ENCODE measurements at places on chromosomes 11 and 22. TPM values are rescaled to one million over a fixed set of nuclear protein-coding genes. Genes with fewer than 3 reads are reported as not detected.

GRCh38 chr11:72625691-72626413 lies 48.4 kb downstream of the PDE2A start:
- no peaks in the 10 kb centered on the region for H3K27me3 ChIP-seq
- no peaks in the 10 kb centered on the region for H3K4me1 ChIP-seq
- no peak overlapping the region for H3K4me3 ChIP-seq
- H3K36me3 ChIP-seq = no peaks in the 10 kb centered on the region
- no peak overlapping the region for H3K27ac ChIP-seq

- no peak overlapping the region for H3K4me3 ChIP-seq
- no peaks in the 10 kb centered on the region for H3K4me1 ChIP-seq
- no peaks in the 10 kb centered on the region for H3K27me3 ChIP-seq
- DNase-seq = no peak
Observed at GRCh38 chr11:77213589-77214428, 85.8 kb downstream of the MYO7A start.

The APLNR gene
- total RNA-seq = 0.39 TPM

GRCh38 chr11:21911061-21911460 lies 281.8 kb upstream of the ANO5 start:
- no peaks in the 10 kb centered on the region for H3K36me3 ChIP-seq
- no peaks in the 10 kb centered on the region for H3K27me3 ChIP-seq

The CDC42BPG gene
- total RNA-seq = 24.9 TPM

The KCNK4 gene
- 0.31 TPM for total RNA-seq

The KRTAP5-9 gene
- not detected for total RNA-seq

GRCh38 chr11:122796128-122796717 lies 42.1 kb upstream of the CRTAM start:
- H3K27me3 ChIP-seq = no peaks in the 10 kb centered on the region
- no peaks in the 10 kb centered on the region for H3K4me1 ChIP-seq
- H3K36me3 ChIP-seq = peaks cover 12% of the 10 kb centered on the region
- peak; percentile 77 for DNase-seq
- H3K4me3 ChIP-seq = no peak overlapping the region

DNA sequence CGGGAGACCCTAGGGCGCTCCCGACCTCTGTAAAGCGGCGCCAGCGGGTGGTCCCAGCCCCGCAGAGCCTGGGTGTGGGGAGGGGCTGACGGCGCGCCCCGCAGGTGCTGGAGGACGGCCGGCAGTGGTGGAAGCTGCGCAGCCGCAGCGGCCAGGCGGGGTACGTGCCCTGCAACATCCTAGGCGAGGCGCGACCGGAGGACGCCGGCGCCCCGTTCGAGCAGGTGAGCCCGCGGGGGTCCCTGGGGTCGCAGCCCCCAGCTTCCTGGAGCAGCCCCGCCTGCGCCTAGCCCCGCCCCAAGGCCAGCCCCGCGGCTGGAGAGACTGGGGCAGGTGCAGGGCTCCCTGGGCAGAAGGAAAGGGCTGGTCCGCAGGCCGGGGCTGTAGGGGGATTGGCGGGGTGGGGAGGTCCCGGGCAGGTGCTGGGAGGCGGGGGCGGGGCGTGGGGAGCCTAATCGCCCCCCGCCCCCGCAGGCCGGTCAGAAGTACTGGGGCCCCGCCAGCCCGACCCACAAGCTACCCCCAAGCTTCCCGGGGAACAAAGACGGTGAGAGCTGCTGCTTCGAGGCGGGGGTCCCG lies 19.7 kb downstream of the EPS8L2 start:
- no peaks in the 10 kb centered on the region for H3K4me1 ChIP-seq
- peak overlapping the region; percentile 72 for H3K4me3 ChIP-seq

The CARNS1 gene
- total RNA-seq = 1.1 TPM

The PKP3 gene
- total RNA-seq = 41.7 TPM

GRCh38 chr11:27159335-27159679 lies 118.7 kb downstream of the BBOX1 start:
- no peak for DNase-seq
- H3K27ac ChIP-seq = no peak overlapping the region
- no peaks in the 10 kb centered on the region for H3K4me1 ChIP-seq
- no peaks in the 10 kb centered on the region for H3K27me3 ChIP-seq

- no peaks in the 10 kb centered on the region for H3K27me3 ChIP-seq
- peaks cover 5% of the 10 kb centered on the region for H3K4me1 ChIP-seq
- peaks cover 7% of the 10 kb centered on the region for H3K36me3 ChIP-seq
- H3K4me3 ChIP-seq = no peak overlapping the region
- no peak for DNase-seq
Observed at GRCh38 chr22:25409240-25409639, 155.2 kb upstream of the GRK3 start.

The NOL12 gene
- total RNA-seq = 30.4 TPM

DNA sequence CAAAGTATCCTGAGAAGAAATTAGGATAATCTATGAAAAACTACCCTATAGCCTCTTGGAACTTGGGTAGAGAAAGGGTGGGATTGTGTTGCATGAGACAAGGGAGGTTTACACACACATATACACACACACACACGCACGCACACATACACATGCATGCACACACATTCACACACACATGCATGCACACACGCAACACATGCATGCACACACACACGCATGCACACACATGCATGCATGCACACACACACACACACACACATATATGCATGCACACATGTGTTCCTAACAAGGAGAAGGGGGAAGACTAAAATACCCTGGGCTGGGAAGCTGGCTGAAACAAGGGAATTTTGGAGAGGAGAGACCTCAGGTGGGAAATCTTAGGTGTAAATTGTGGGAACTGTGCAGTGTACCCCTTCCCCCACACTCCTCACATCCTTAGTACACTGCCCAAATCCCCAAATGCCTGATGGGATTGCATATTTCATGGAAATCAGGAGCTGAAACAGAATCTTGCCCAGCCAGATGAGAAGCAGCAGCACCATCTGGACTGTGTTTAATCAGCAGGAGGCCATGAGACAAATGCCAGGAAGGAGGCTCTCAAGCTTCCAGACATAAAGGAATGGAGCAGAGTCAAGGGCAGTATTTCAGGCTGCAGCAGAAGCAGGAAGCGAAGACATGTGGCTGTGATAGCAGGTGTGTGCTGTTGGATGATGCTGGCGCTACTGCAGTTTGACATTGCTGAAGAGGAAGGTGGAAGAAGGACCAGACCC lies 14.6 kb upstream of the POLD3 start:
- no peaks in the 10 kb centered on the region for H3K4me1 ChIP-seq
- no peaks in the 10 kb centered on the region for H3K27me3 ChIP-seq
- H3K36me3 ChIP-seq = no peaks in the 10 kb centered on the region
- H3K27ac ChIP-seq = no peak overlapping the region

GRCh38 chr11:129412494-129412893 lies 36.8 kb downstream of the BARX2 start:
- no peak overlapping the region for H3K27ac ChIP-seq
- H3K4me1 ChIP-seq = no peaks in the 10 kb centered on the region
- no peak overlapping the region for H3K4me3 ChIP-seq

GRCh38 chr11:29333993-29334775 lies 682.6 kb downstream of the KCNA4 start:
- H3K27ac ChIP-seq = no peak overlapping the region
- no peak overlapping the region for H3K4me3 ChIP-seq
- H3K27me3 ChIP-seq = no peaks in the 10 kb centered on the region
- H3K36me3 ChIP-seq = no peaks in the 10 kb centered on the region
- no peaks in the 10 kb centered on the region for H3K4me1 ChIP-seq
- peak; percentile 25 for DNase-seq

DNA sequence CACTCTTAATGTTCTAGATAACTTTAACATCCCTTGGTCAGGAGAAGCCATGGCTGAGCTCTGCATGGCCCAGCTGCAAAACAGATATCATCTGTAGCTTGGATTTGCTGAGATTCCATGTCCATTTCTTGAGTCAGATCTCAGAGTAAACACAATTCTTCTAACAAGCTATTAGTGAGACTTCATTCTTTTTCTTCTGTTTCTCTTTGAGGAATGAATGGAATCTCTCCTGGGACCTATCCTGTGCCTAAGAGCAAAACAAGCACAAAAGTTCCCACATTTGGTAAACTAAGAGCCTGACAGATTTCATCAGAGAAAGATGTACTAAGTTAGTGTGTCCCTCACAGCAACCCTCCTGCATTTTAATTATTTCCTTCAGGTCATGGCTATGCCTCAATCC lies 142.8 kb downstream of the MAML2 start:
- no peaks in the 10 kb centered on the region for H3K27me3 ChIP-seq
- 0 out of 2 replicates have a peak, but pooled peaks cover 4% of the 10 kb centered on the region for H3K36me3 ChIP-seq
- peaks cover 18% of the 10 kb centered on the region for H3K4me1 ChIP-seq
- no peak overlapping the region for H3K27ac ChIP-seq
- no peak for DNase-seq

The TYR gene
- total RNA-seq = not detected

The PGA5 gene
- total RNA-seq = 0.33 TPM

DNA sequence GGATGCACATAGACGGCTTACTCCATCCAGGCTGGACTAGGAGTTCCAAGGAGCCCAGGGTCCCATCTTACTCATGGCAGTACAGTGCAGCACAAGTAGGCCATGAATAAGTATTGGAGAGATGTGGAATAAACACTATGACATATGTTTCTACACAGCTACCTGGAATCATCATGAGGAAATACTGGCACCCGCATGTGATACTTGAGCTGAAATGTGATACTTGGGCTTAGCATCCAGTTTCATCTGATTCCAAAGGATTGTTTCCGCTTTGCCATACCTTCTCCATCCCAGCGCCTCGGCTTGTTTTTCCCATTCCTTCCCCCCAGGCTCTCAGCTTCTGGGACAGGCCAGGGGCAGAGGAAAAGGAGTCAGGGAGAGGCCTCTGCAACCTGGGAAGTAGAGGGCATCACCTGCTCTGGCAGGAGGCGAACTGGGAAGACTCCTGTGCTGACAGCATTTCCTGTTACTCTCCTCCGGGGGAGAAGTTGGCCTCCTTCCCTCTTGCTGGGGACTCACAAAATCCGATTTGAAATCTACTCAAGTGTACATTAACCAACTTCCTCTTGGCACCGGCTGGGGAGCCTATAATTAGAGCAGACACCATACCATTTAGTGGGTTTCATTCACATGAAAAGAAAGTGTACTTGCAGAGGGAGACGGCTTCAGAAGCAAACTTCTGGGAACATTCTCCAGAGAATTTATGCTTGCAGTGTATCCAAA lies 187.8 kb downstream of the MIAT start:
- H3K27me3 ChIP-seq = 0 out of 2 replicates have a peak, but pooled peaks cover 2% of the 10 kb centered on the region
- no peaks in the 10 kb centered on the region for H3K36me3 ChIP-seq
- H3K27ac ChIP-seq = no peak overlapping the region
- no peaks in the 10 kb centered on the region for H3K4me1 ChIP-seq
- no peak for DNase-seq

GRCh38 chr11:128472128-128473089 lies 114.9 kb downstream of the ETS1 start:
- no peaks in the 10 kb centered on the region for H3K27me3 ChIP-seq
- no peaks in the 10 kb centered on the region for H3K36me3 ChIP-seq
- no peaks in the 10 kb centered on the region for H3K4me1 ChIP-seq
- DNase-seq = no peak

DNA sequence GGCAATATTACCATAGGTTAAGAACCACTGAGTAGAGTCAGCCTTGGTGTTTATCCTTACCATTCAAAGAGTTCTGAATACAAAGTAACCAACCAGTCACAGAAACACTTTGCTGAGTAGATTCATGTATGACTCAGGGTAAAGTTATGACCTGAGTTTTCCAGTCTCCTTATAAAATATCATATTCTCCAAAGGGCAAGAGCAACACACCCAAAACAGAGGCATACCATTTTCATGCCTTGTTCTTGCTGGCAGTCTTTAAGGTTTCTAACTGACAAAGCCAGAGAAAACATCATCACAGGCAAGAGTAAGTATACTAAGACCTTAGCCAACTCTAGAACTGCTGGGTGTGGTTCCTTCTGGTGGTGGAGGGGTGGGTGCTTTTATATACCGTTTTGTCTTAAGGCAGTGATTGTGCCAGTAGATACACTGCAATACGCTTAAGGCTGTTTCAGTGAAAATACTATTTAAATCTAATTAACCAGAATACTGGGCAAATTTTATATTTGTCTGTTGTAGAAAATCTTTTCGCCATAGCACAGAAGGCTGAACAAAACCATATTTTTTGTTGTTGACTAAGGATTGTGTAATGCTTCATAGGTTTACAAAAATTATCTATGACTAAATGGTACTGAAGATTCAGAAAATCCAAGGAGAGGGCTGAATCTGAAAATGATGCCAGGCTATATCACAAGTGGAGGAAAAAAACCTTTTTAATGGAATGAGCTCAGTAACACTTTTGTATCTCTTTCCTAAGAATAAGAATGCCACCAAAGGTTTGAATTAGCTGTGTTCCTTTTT lies 3.0 kb downstream of the ATL3 start:
- H3K27me3 ChIP-seq = no peaks in the 10 kb centered on the region
- no peak overlapping the region for H3K27ac ChIP-seq
- H3K4me1 ChIP-seq = no peaks in the 10 kb centered on the region
- no peaks in the 10 kb centered on the region for H3K36me3 ChIP-seq
- no peak overlapping the region for H3K4me3 ChIP-seq
- no peak for DNase-seq

The TTC36 gene
- total RNA-seq = 1.6 TPM

DNA sequence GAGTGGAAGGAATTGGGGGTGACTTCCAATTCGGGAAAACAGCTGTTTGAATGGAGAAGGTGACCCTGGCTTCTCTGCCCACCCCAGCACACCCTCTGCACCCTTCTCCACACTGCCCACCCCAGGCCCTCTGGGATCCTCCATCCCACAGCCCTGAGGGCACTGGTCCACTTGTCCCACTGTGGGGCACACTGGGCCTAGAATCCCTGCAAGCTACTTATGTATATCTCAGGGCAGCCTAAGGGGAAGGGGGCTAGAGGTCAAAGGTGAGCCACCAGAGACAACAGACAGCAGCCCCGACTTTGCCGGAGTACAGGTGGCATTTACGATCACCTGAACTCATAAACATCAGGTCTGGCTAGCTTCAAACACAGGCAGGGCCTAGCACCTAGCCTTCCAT lies 673 bp upstream of the SCUBE2 start:
- peak overlapping the region; percentile 61 for H3K4me3 ChIP-seq
- H3K36me3 ChIP-seq = no peaks in the 10 kb centered on the region
- H3K27ac ChIP-seq = no peak overlapping the region
- peaks cover 2% of the 10 kb centered on the region for H3K4me1 ChIP-seq
- H3K27me3 ChIP-seq = peaks cover 10% of the 10 kb centered on the region
- no peak for DNase-seq

The LRRC4C gene
- total RNA-seq = 0.22 TPM

DNA sequence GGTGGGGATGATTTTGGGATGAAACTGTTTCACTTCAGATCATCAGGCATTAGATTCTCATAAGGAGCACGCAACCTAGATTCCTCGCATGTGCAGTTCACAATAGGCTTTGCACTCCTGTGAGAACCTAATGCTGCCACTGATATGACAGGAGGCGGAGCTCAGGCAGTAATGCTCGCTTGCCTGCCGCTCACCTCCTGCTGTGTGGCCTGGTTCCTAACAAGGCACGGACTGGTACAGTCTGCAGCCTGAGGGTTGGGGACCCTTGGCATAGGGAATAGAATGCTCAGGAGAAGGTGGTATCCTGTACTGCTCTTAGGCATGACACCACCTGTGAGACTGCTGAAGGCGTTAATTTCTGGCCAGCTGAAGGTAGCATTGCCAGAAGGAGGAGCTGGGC lies 47.0 kb downstream of the STIM1 start:
- H3K27ac ChIP-seq = no peak overlapping the region
- no peaks in the 10 kb centered on the region for H3K4me1 ChIP-seq
- no peak for DNase-seq
- no peaks in the 10 kb centered on the region for H3K27me3 ChIP-seq
- H3K4me3 ChIP-seq = no peak overlapping the region

GRCh38 chr11:28874706-28875105 lies 766.5 kb downstream of the METTL15 start:
- no peaks in the 10 kb centered on the region for H3K27me3 ChIP-seq
- H3K4me3 ChIP-seq = no peak overlapping the region
- H3K4me1 ChIP-seq = no peaks in the 10 kb centered on the region
- no peak for DNase-seq

GRCh38 chr11:60168306-60168705 lies 14.6 kb downstream of the MS4A6A start:
- H3K4me3 ChIP-seq = no peak overlapping the region
- no peaks in the 10 kb centered on the region for H3K27me3 ChIP-seq
- peaks cover 24% of the 10 kb centered on the region for H3K36me3 ChIP-seq
- no peak for DNase-seq

The PRG3 gene
- not detected for total RNA-seq

Measured in H9 (cell line).